ENCODE measurements at places on chromosomes 5 and 9.

GRCh38 chr9:94065535-94065961 is 18.7 kb upstream of the PTPDC1 start:
- peak; percentile 38 for DNase-seq

GRCh38 chr9:93031629-93032430 is 26.7 kb upstream of the SUSD3 start:
- DNase-seq = no peak

DNA sequence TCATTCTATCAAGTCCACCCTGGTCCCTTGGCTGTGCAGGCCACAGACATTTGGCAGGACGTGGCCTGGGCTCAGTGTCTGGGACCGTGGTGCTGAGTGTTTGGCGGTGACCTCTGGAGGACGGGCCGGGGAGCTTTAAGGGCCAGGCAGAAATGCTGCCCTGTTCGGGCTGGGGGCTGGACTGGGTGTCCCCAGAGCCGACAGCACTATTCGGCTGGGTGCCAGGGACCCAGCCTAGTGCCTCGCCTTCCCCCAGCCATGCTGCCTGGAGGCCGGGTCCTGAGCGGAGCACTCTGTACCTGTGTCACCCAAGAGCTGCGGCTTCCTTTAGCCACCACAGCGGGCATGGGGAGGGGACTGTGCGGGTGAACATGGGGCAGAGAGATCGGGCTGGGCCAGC is 40.4 kb downstream of the COL5A1 start:
- no peak for DNase-seq

GRCh38 chr9:22817181-22817580 is 370.6 kb downstream of the DMRTA1 start:
- no peak for DNase-seq

GRCh38 chr5:133193794-133194193 is 142.0 kb downstream of the HSPA4 start:
- DNase-seq = no peak

GRCh38 chr9:90552317-90552716 is 90.3 kb downstream of the DIRAS2 start:
- no peak for DNase-seq

GRCh38 chr5:52024359-52024758 is 641.1 kb downstream of the ISL1 start:
- no peak for DNase-seq

DNA sequence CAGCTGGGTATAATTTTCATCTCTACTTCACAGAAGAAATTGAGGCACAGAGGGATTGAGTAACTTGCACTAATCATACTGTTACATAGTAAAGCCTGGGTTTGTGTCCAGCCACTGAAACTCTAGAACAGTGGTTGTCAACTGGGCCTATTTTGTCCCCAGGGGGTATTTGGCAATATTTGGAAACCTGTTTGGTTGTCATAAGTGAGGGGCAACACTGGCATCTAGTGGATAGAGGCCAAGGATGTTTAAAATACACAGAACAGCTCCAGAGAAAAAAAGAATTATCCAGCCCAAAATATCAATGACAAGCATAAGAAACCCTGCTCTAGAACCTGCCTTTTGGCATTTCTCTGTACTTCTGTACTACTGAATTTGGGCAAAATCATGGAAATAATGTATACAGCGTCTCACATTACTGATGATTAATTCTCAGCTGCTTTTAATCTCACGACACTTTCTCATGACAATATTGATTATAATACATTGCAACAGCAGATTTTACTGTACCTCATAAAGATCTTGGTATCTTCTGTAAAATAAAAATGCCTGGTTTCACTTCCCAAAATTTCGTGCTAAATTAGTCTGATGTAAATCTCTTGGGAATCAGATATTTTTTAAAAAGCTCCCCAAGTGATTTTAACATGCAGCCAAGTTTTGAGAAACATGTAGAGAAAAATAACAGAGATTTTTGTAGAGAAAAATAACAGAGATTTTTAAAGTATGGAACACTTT is 112.7 kb downstream of the RORB start:
- DNase-seq = no peak

DNA sequence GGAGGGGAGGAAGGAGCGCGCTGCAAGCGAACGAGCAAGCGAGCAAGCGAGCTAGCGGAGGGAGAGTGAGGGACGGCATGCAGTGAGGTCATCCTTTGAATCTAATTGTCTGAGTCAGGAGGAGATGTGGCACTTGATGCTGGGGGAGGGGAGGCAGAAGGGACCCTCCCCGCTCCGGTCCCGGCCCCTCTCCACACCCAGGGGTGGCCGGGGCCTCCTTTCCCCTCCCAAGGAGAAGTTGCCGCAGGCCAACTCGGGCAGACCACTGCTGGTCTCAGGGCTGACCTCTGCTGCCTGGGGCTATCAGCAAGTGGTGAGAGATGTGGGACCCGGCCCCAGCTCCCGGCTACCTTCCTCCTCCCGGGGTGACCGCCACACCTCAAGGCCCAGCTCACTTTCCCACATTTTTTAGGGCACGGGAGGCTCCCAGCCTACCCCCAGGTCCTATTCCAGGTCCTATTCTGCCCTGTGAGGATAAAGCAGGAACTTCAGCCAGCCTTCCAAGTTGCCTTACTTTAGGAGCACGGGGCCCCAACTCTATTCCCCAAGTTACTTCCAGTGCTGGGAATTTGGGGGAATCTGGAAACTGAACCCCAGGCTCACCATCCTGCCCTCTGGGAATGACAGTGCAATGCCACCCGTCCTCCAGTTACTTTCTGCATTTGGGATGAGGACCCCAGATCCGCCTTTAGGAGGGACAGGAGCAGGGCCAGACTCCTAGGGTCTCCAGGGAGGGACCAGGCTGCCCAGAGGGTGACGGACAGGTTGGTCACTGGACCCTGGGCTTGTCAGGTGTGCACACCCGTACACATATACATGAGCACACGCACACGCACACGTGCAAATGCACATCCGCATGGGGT is 11.1 kb downstream of the CNTFR start:
- DNase-seq = peak; percentile 38

GRCh38 chr5:137415231-137415681 is 83.9 kb downstream of the SPOCK1 start:
- no peak for DNase-seq

- no peak for DNase-seq
Measured at GRCh38 chr9:105053209-105053652, 125.3 kb upstream of the ABCA1 start.

DNA sequence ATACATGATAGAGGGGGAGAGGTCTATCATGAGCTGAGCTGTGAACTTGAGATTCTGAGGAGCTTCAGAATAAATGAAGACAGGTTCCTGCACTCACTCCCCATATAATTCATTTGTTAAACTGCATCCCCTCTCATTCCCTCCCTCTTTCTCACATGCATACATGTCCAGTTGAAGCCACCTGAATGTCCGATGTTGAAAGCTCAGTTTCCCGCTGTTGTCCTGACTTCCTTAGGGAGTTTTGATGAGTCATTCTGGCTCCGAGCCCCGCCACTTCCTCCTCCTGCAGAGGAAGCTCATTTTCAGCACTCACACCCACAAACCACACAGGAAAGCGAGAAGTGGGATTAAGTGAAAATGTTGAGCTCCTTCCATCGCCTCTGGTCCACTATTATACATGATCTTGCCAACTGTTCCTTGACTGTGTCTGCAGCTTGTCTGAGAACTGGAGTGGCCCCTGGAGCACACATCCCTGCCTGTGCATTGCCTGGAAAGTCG is 121.2 kb downstream of the CEMIP2 start:
- no peak for DNase-seq

- DNase-seq = no peak
Measured at GRCh38 chr5:154618696-154619095, 136.5 kb upstream of the LARP1 start.

DNA sequence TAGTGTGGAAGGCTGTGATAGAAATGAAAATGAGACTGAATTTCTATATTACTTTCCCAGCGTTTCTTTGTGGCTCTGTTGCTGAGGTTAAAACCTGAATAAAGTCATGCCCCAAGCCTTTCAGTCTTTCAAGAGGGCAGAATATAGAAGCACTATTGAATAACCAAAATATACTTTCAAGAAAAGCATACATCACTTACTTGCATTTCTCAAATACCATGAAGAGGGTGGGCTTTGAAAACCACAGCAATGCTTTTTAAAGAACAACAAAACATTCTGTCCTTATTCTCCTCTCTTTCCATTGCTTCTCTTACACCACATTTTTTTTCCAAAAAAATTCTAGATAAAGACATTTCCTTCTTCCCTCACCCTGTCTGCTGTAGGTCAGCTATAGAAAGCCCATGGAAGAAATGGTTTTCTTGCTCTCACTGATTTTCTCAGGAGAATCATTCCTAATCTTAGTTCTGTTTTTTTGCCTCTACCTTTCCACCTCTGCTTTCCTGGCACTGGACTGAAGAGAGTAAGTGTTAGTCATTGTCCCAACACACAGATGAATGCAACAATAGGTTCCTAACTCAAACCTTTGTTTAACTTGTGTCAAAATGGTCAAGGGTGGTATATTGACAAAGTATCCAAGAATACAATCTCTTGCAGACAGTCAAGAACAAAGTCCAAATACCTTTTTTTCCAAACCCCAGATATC is 51.6 kb downstream of the NUDT12 start:
- DNase-seq = no peak

DNA sequence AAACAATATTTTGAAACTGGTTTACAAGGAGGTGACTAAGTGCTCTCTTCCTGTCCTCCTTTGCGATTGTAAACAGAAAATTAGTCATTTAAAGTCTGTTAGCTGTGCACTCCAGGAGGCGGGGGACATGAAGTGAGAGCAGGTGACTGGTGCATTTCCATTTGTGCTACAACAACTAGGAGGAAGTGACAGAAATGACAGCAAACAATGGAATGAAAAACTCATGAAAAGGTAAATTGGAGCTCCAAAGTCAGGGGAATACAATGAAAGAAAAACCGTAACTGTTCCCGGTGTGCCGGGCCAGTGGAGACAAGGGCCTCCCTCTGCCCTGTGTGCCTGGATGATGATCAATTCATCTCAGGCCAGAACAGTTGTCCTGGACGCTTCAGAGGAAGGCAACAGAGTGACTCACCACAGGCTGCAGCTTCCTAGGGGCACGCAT is 439.9 kb downstream of the GADD45G start:
- DNase-seq = no peak

DNA sequence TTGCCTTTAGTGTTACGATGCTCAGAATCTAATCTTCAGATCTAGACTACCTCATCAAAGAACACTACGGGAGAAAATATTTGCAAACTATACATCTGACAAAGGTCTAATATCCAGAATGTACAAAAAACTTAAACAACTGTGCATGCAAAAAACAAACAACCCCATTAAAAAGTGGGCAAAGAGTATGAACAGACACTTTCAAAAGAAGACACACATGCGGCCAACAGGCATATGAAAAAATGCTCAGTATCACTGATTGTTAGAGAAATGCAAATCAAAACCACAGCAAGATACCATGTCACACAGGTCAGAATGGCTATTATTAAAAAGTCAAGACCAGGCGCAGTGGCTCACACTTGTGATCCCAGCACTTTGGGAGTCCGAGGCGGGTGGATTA is 31.0 kb upstream of the MEGF9 start:
- DNase-seq = no peak

DNA sequence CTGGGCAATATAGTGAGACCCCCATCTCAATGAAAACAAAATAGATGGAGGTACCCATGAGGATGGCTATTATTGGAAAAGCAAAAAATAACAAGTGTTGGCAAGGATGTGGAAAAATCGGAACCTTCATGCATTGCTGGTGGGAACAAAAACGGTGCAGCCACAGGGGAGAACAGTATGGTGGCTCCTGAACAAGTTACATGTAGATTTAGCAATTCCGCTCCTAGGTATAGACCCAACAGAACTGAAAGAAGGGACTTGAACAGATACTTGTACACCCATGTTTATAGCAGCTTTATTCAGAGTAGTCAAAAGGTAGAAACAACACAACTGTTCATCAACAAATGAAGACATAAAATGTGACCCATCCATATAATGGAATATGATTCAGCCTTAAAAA is 43.0 kb downstream of the NTNG2 start:
- DNase-seq = no peak

DNA sequence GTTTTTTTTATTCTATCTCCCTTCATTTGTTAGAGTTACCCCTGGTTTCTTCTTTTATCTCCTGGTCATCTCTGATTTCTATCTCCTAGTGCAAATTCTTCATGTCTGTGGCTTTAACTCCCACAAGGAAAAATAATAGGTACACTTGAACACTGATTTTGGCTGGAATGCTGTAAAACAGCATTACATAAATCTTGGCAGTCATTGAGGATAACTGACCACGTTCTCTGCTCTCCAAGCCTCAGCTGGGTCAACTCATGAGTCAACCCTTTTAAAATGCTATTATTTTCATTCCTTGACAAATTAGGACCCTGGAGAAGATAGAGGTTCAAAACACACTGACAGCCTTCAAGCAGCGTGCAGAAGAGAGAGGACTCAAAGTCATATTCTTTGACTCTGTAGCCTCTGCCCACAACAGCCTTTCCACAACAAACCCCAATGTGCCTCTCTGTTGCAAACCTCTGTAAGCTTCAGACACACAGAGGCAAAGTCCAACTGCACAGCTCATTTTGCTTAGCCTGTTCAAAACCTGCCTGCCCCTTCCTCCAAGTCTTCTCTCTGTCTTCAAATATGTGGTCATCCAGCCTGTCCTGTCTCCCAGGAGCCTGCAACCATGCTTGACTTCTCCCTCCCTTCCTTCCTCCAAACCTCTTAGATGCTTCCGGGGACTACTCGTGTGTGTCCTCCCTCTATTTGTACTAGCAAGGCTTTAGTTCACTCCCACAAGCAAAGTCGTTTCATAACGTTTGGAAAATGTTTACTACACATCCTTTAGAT is 398.4 kb downstream of the MED10 start:
- no peak for DNase-seq

GRCh38 chr9:899440-900184 is 58.1 kb downstream of the DMRT1 start:
- no peak for DNase-seq

- peak; percentile 78 for DNase-seq
Measured at GRCh38 chr9:124861342-124862229, at the start of the genes ARPC5L and RPL35. Gene ARPC5L, plus strand, starts transcription at chr9:124862130. Its CDS starts 7,161 bp downstream, at chr9:124869291. Gene RPL35, minus strand, starts transcription at chr9:124861957. Its CDS starts 45 bp downstream, at chr9:124861912.

- no peak for DNase-seq
Measured at GRCh38 chr9:133351526-133351907, 3.5 kb downstream of the RPL7A start.

- DNase-seq = no peak
Measured at GRCh38 chr5:99076723-99077640, 148.2 kb upstream of the CHD1 start.

- DNase-seq = no peak
Measured at GRCh38 chr9:26132746-26133312, 454.6 kb upstream of the TUSC1 start.

DNA sequence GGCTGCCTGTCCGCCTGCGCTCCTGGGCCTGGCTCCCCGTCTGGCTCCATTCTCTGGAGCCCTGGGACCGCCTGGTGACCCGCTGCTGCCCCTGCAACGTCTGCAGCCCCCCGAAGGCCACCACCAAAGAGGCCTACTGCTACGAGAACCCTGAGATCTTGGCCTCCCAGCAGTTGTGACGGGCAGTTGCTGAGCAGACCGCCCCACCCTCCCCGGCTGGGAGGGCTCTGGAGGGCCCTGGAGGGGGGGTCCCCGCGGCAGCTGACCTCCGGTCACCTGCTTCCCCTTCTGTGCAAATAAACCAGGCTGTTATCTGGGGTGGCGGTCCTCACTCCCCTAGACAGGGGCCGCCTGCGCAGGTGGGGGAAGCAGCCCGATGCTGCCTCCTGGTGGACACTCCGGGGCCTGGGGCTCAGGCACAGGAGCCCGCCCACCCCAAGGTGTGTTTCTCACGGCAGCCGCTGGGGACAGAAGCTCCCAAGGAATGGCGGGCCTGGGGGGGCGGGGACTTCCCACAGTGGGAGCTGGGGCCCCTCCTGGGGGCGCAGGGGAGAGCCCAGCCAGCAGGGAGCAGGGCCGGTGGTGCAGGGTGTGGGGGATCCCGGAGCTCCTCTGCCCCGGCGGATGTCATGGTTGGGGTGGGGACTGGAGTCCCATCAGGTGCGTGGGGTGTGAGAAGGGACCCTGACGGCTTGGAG is 4.7 kb upstream of the TUBB4B start:
- peak; percentile 42 for DNase-seq
